ENCODE measurements at places on chromosomes 3 and 15.
A peak's percentile ranks its signal among the peaks of the same experiment; 100 is the strongest.

- DNase-seq = no peak
These were observed 16.3 kb upstream of the SAMD7 start for GRCh38 chr3:169895072-169895471.

DNA sequence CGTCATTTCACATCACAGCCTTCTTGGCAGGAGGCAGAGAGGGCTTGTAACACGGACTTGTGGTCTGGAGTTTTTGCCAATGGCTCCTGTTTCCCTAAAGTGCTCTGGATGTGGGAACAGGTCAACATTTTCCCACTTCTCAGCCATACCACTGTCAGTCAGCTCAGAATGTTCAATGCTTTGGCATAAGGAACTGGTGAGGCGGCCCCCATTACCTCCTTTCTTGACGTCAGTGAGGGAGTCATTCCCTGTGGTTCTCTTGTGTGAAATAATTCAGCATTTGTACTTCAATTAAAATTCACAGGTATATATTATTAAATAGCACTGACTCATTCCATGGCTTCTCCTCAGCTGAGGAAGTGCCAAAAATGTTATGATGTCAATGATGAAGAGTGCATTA is 167.1 kb downstream of the P3H2 start:
- no peak for DNase-seq

DNA sequence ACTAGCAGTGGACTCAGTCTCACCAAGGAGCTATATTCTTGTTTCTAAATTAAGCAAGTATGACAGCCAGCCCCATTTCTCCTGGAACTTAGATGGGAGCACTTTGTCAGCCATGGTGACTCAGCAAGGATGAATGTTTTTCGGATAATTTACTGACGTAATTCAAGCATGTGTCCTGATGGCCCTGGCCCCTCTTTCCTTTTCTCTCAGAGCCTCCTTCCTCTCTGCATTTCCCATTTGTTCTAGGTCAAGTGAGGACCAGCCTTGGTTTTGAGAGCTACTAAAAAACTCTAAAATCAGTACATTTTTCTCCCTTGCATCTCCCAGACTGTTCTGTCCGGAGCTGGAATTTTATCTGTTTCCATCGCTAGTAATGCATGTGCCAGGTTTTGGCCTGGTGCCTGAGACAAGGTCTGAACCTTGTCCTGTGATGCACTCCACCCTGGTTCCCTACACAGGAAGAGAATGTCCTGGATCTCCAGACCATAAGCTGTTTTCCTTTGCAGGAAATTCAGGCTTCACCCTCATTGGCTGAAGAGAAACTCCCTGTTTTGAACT is 256.6 kb upstream of the ROPN1 start:
- DNase-seq = no peak

GRCh38 chr15:40029979-40030893 is 8.7 kb downstream of the SRP14 start:
- no peak for DNase-seq

DNA sequence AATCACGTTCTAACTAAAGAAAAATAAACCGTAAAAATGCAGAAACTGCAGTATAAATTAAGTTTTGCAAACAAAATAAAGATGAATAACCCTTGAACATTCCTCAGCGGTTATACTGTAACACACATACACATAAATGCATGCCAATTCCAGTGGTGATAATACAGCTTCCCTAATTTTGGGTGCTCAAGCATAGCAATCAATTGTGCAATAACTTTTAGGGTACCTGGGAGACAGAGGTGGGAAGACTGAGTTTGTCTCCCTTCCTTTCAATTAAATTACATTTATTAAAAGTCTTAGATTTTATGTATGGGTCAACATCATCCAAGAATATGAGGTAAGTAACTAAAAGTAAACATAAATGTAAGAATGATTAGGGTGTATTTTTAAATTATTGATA is 71.8 kb downstream of the SETD2 start:
- DNase-seq = no peak

DNA sequence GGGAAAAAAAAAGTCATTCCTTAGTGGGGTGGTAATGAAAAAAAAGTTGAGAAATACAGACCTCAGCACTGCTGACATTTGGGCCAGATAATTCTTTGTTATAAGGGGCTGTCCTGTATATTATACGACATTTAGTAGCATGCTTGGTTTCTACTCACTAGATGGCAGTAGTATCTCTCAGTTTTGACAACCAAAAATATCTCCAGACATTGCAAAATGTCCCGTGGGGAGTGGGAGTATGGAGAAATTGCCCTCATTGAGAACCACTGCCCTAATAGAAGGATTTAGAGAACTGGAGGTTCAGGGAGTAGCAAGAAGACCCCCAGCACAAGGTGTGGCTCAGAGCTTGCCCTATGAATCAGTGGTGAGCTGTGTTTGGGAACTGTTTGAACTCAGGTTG is 28.6 kb upstream of the TEX264 start:
- no peak for DNase-seq

GRCh38 chr3:28265641-28266040 is 24.2 kb downstream of the CMC1 start:
- DNase-seq = no peak

- no peak for DNase-seq
These were observed 14.9 kb downstream of the ZBTB47 start for GRCh38 chr3:42668413-42668760.

DNA sequence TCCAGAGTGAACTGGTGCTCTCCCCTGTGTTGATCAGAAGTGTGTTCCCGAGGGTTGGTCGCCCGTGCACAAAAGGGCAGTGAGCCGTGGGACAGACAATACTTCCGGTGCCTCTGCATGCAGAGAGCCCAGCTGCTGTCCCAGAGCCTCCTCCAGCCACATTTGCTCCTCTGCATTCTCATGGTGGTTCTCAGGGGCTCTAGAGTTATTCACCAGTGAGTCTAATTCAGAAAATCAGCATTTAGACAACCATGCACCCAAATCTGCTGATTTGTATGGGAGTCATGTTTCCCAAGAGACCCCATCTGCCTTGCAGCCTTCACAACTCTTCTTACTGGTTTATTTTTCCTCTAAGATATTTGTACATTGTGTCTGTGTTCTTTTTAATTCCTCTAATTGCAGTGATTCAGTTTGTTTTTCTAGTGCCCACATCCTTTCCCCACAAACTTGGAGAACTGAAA is 107.0 kb upstream of the SPRED1 start:
- DNase-seq = no peak

- DNase-seq = peak; percentile 21
These were observed 730 bp downstream of the HIGD1A start for GRCh38 chr3:42803414-42804105.

- no peak for DNase-seq
These were observed 235.7 kb upstream of the ATP10A start for GRCh38 chr15:26098801-26099200.

DNA sequence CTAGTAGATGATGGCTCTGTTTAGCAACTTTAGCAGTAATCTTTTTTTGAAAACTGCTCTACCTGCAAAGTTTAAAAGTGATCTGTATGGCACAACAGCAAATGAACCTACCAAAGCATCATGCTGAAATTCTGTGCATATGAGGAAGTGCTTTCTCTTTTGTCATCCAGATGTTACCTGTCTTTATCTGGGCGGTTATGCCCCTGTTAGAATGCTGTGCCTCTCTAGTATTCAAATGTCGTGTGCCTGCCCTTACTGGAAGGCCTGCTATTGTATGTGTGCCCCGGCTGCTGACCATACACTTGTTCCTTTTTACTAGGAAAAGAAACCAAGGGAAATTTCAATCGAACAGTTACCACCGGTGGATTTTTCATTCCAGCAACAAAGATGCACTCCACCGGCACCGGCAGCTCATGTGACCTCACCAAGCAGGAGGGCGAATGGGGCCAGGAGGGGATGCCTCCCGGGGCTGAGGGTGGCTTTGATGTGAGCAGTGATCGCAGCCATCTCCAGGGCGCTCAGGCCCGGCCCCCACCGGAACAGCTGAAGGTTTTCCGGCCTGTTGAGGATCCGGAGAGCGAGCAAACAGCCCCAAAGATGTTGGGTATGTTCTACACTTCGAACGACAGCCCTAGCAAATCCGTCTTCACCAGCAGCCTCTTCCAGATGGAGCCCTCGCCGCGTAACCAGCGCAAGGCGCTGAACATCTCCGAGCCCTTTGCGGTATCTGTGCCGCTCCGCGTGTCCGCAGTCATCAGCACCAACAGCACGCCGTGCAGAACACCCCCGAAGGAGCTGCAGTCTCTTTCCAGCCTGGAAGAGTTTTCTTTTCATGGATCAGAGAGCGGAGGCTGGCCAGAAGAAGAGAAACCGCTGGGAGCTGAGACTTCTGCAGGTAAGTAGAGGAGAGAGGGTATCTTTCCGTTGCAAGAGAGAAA is 61.6 kb downstream of the TMEM39A start:
- DNase-seq = no peak

DNA sequence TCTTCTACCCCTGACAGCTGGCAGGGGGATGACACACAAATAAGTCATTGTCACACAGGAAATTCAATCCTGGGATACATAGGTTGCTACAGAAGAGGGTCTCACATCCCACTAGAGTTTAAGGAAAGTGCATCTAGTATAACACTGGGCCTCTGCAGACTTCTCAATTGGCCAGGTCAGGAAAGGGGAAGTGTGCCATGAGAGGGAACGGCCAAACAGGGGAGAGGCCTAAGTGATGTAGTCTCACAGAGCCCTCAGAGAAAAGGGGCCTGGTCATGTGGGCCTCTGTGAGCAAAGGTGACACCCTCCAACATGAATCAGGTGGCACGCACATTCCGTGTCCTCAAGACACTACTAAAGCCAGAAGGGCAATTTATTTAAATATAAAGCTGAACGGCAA is 11.2 kb downstream of the ZXDC start:
- DNase-seq = no peak

- DNase-seq = peak; percentile 38
These were observed 11.7 kb upstream of the SEMA3B start for GRCh38 chr3:50256978-50257890.

DNA sequence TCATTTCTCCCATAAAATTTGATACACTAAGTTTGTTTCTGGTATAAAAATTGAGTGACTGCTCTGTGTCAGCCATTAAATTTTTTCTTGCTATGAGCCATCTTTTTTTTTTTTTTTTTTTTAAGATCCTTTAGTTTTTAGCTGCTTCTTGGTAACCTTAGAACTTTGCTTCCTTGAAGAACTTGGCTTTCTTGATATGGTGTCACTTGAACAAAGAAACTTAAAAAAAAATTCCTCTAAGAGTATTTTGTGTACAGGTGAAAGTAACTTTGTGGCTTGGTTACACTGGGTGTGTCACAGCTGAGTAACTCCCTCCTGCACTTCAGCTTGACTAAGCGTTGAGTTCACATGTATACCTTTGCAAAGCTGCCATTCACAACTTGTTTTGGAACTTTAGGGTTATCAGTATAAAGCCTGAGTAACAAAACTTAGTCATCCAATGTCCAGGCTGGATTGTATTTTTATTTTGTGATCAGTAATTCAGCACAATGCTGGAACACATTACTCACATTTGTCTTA is 6.5 kb downstream of the CHD2 start:
- no peak for DNase-seq

GRCh38 chr15:94602754-94603470 is 371.6 kb downstream of the MCTP2 start:
- no peak for DNase-seq

GRCh38 chr15:38058596-38059075 is 124.2 kb downstream of the TMCO5A start:
- no peak for DNase-seq

- DNase-seq = no peak
These were observed 5.1 kb upstream of the KLHL6 start for GRCh38 chr3:183560607-183561006.

- DNase-seq = no peak
These were observed 98.5 kb downstream of the MTHFS start for GRCh38 chr15:79798311-79798710.

GRCh38 chr15:59812250-59812870 is 123.2 kb upstream of the BNIP2 start:
- DNase-seq = no peak

GRCh38 chr3:2153547-2153946 is 54.9 kb downstream of the CNTN4 start:
- no peak for DNase-seq

- no peak for DNase-seq
These were observed 2.1 kb upstream of the HACD2 start for GRCh38 chr3:123586968-123587367.

DNA sequence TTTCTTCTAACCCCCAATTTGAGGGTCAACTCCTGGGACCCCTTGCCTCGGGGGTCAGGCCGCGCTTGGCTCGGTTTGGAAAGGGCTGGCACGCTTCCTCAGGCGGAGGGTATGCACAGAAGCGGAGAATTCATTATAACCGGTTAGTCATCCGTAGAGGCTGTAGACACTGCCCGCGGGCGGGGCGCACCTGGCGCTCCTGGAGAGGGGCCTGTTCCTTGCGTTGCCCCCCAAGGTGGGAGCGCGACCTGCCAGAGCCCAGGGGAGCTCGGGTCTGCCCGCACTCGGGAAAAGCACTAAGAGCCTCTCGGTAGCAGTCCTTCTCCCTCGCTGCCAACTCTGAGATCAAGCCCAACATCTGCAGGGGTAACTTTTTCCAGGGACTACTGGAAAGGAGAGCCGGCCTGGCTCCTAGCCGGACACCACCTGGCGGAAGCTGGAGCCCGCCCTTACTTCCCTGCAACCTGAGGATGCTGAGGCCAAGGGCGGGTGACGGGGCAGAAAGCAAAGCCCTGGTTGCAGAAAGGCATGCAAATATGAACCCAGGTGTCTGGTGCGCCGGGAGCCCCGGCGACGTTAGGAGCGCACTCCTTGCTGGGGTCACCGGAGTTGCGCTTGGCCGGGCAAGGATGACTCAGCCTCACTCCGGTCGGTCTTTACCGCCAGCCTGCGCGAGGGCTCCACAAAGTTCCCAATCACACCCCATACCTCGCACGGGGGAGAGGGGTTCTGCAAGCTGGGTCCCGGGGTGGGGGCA is 1.5 kb upstream of the CACNA2D3 start:
- no peak for DNase-seq

- peak; percentile 61 for DNase-seq
These were observed 118.7 kb upstream of the SMAD3 start for GRCh38 chr15:66946578-66947164.

GRCh38 chr15:72835294-72835890 is 51.8 kb upstream of the ADPGK start:
- DNase-seq = no peak

- DNase-seq = no peak
These were observed 716.2 kb downstream of the DIPK2A start for GRCh38 chr3:144687862-144688261.

- no peak for DNase-seq
These were observed 35.9 kb downstream of the EIF4E3 start for GRCh38 chr3:71689291-71689690.

DNA sequence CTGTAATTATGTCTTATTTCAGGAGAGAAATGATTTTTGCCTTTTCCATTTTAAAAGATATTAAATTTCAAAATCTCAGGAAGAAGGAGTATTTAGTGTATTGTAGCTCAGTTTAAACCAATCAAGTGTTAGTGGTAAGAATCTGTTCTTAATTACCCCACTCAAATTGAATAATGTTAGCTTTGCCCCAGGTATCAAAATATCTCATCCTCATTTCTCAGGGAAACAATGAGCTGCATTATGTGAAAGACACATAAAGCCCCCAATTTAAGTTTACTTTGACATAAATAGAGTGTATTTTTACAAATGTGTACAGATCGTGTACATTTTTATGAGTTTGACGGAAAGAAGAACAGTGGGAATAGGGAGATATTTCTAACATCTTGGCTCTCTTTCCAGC is 317.4 kb upstream of the RARB start:
- no peak for DNase-seq

Measured in activated T-cell treated with anti-CD3 and anti-CD28 coated beads for 48 hours (primary cell).